ENCODE measurements at places on chromosomes 6 and 20.

- no peak for DNase-seq
Measured at GRCh38 chr6:75171986-75172385, 33.9 kb downstream of the COL12A1 start.

- no peak for DNase-seq
Measured at GRCh38 chr20:17083738-17084137, 143.1 kb upstream of the PCSK2 start.

DNA sequence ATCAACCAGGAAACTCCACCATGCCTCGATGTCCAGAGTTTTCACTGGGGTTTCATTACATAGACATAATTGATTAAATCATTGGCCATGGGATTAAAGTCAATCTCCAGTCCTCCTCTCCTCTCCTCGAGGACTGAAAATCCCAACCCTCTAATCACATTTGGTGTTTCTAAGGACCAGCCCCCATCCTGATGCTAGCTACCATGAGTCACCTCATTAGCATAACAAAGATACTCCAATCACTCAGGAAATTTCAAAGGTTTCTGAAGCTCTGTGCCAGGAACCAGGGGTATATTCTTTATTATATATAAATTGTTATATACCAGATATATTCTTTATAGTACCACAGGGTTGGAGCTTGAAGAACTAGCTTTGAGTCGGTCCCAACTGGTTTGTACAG, 212.9 kb upstream of the PRND start:
- no peak for DNase-seq

DNA sequence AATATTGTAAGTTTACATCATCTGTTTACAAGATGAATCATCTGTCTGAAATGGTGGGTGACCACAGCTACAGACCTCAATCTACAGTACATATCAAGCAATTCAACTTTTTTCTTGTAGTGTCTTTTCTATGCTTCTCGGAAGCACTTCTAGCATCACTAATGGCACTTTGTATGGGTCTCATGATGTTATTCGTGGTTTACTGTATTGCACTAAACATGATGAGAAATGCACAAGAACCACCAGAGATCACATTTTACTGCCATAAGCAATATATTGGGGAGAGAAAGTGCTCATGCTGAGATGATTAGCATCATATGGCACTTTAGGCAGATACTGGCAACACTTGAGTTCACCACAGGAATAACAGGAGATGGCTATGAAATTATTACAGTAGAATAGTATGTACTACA, 15.4 kb upstream of the BTBD3 start:
- DNase-seq = no peak

DNA sequence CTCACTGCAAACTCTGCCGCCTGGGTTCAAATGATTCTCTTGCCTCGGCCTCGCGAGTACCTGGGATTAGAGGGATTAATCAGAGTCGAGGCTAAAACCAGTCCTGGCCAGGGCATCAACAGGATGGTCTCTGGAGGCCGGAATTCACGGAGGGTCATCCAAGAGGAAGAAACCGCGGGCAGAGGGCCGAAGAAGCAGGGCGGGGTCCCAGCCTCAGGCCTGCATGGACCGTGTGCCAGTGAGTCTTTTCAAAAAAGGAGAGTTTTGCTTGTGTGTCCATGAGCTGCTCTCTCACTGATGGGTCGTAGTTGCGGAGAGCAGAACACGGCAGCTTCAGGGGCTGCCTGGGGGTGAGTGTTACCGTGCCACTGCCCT, 295.1 kb upstream of the ZNF337 start:
- no peak for DNase-seq

DNA sequence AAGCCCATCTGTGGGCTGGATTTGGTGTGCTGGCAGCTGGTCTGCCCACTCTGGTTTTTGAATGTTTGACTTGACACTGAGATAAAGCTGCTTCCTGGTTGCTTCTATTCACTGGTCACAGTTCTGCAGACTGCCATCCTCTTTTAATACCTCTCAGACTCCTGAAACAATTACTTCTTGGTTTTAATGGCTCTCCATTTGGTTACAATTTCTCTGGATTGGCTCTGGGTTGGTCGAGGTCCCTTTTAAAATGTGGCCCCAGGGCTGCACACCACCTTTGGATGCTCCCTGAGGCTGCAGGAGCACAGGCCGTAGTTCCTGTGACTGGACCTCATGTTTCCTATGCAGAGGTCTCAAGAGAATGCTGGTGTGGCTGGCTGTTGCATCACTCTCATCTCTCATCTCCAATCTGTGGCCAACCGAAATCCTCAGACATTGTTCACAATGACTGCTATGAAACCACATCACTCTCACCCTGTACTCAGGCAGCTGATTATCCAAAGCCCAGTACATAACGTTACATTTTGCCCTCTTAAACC, 98.5 kb downstream of the INSM1 start:
- no peak for DNase-seq

DNA sequence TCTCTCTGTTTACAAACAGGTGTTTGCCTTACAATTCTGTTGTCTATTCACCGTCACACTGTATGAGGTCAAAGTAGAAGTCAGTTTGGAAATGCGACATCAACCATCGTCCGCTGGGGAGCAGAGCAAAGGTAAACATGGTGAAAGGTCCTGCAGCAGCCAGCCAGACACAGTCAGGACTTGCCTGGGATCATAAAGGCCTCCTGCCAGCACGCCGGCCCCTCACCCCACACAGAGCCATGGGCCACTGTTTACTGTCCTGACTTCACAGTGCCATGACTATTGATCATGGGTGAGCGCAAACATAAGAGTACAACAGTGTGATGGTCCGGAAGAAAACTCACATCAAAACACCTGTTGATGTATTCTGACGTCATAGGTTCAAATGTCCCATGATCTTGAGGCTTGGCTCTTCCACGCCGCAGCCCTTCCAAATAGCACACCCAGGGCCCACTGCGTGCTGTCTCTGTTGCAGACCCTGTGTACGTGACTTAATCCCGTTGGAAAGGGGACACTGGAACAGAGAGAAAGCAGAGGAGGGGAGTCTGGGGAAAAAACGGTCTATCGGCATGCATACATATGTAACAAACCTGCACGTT, 16.9 kb upstream of the PPP1R3G start:
- no peak for DNase-seq

DNA sequence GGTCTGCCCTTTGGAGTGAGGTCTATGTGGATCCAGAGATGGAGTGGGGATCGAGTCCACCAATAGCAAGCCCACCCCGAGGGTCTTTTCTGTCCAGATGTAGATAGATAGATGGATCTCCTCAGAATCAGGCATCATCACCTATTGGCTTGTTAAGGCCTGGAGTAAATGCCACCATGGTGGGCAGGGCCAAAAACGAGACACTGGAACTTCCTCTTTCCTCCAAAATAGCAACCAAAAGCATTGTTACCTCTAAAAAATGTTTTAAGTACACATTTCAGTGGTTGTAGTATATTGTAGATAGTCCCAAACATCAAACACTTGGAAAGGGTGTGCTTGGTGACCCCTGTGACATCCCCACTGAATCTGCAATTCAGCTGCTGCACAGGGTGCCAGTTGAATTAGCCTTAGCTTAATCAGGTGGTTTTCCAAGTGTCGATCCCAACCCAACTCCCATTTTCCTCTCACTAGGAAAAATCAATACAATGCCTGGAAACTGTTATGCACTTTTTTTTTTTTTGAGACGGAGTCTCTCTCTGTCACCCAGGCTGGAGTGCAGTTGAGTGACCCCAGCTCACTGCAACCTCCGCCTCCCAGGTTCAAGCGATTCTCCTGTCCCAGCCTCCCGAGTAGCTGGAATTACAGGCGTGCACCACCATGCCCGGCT, 35.0 kb upstream of the NELFCD start:
- DNase-seq = no peak

GRCh38 chr6:120198033-120198432, 848.5 kb upstream of the MAN1A1 start:
- no peak for DNase-seq

- no peak for DNase-seq
Measured at GRCh38 chr6:95877480-95877879, 138.3 kb upstream of the FUT9 start.

- no peak for DNase-seq
Measured at GRCh38 chr6:56618050-56618449, 24.6 kb downstream of the DST start.

DNA sequence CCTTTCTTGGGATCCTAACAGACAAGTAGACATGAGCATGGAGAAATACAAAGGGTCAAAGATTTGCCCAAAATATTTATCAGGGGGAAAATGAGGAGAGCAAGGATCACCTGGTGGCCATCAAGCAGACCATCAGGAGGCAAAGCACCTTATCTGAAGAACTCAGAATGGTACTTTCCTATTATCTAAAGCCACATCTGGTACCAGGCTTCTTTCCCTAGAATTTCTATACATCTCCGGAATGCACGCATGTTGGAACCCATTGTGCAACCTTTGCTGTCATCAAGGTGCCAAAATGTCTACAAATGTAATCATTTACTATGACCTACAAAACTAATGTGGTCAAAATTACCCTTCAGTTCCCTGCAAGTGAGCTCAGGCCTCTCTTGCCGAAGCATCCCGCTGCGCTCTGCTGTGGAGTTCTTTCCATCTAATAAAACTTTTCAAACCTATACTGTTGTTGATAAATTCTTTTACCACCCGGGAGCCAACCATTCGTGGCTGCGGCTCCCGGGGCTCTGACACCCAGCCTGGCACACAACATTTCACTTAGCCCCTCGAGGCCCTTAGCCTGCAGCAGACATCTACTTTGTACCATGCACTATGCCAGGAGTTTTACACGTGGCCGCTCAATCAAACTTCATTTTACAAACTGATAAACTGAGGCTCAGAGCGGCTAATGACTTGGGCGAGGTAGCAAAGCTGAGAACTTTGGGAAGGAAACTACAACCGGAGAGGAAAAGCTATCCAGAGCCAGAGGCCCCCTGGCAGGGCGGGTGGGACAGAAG, 3.8 kb upstream of the CPXM1 start:
- no peak for DNase-seq
